Islet precursor cell (in vitro differentiated cells): ENCODE measurements at places on chromosomes 12 and 14.

- no peak for DNase-seq
These were observed 185.1 kb downstream of the ANO6 start for GRCh38 chr12:45400991-45401390.

DNA sequence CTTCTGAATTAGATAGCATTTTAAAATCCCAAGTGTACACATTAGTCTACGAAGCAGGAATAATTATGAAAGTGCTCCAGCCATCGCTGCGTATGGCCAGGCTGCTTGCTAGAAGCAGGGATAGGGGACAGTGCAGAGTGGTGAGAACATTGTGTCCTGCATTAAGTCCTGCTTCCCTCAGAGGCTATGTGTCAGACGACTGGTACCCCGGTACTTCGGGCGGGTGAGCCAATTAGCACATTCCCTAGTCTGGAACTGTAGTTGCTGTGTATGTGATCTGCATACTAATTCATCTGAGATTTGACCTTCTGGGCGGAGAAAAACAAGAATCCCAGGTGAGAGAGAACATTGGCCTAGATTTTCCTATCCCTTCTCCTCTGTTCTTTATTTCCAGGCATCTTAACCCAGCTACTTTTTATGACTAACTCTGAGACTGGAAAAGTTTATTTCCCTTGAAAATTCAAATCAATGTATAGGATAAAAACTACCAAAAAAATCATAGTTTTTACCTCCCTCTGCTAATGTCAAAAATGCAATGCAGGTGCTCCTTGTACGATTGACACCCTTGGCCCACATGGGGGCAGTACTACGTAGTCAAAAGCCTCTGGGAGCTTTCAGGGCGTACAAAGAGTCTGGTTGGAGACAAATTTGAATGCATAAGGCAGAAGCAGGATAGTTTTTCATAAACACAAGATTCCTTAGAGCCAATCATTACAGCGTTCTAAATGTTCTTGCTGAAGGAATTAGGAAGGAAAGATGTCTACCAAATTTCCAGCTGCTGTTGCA lies 764.3 kb downstream of the NOVA1 start:
- peak; percentile 69 for DNase-seq

GRCh38 chr12:52120951-52121823 lies 41.7 kb downstream of the SMIM41 start:
- DNase-seq = peak; percentile 43

GRCh38 chr12:2764398-2764797 lies 30.4 kb upstream of the FKBP4 start:
- peak; percentile 8 for DNase-seq

DNA sequence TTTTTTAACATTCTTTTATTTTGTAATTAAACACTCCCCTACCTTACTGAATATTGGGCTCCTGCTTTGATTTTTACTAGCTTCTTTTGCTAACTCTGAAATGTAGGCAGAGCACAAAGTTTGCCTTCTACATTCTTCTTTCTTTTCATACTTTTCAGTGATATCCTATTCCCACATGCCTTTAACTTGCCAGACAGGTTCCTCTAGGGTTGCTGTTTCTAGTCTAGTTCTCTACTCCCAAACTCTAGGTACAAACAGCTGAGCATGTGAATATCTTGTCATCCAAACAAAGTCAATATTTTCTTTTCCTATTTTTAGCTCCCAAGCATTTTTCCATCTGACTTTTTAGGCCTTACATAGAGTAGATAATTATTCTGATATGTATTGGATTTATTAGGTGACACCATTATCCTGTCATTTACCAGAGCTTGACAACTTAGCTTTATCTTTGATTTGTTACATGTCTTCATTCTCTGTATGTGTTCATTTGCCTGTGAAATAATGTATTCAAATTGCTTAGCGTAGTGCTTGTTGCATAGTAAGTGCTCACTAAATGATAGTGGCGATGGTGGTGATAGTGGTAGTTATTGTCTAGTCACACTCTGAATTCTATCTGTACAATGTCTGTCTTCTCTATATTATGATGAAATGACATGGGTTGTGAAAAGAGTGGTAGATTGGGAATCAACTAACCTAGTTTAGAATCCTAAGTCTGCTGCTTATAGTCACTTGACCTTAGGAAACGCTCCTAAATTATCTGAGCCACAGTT lies 73.6 kb upstream of the DNM1L start:
- no peak for DNase-seq

- DNase-seq = peak; percentile 78
These were observed 360.5 kb upstream of the TMPO start for GRCh38 chr12:98154850-98155249.

GRCh38 chr14:61602733-61603077 lies 92.6 kb upstream of the HIF1A start:
- DNase-seq = peak; percentile 77
